Activated naive CD4-positive, alpha-beta T cell (primary cell): ENCODE measurements at places on chromosomes 6 and 20.

GRCh38 chr6:150932996-150933395, 67.5 kb downstream of the MTHFD1L start:
- no peak for DNase-seq

- no peak for DNase-seq
Observed at GRCh38 chr20:58086763-58087561, 141.5 kb downstream of the ANKRD60 start.

GRCh38 chr20:50654904-50655303, 36.4 kb downstream of the RIPOR3 start:
- DNase-seq, result no peak

DNA sequence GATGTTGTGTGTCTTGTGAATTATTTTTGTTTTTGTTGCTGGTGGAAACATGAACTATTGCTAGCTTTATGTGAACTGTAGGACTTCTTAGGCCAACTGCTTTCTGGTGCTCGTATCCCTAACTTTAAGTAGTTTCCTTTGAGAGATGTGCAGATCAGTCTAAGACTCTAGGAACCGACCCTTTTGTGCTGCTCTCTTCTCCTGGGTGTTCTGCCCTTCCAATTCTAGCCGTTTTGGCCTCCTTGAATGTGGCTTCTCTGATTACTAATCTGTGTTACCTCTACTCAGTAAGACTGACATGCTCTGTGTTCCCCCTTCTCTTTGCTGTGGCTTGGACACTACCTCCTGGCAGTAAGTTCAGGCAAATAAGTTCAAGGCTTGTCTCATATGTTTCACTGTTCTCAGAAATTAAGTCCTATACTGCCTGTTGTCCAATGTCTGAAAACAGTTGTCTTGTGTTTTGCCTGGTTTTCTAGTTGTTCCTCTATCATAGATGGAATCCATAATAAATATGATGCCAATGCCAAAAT, 58.0 kb downstream of the FOXO3 start:
- no peak for DNase-seq

DNA sequence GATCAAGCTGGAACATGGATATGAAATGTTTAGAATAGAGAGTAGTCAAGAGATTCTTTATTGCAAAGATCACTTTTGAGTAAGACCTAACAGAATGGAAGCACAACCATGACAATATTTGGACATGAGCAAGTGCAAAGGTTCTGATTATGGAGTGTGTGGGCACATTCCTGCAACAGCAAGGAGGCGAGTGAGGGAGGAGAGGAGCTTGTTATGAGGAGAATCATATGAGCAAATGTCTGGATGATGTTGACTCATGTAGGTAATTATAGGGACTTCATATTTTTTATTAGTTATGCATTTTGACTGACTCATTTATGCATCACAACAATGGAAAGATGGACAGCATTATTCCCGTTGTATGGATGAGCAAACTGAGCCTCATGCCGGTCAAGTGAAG, 100.8 kb upstream of the SLC35B3 start:
- DNase-seq, result no peak

GRCh38 chr20:9517297-9518162, 3.1 kb downstream of the LAMP5 start:
- DNase-seq, result no peak

DNA sequence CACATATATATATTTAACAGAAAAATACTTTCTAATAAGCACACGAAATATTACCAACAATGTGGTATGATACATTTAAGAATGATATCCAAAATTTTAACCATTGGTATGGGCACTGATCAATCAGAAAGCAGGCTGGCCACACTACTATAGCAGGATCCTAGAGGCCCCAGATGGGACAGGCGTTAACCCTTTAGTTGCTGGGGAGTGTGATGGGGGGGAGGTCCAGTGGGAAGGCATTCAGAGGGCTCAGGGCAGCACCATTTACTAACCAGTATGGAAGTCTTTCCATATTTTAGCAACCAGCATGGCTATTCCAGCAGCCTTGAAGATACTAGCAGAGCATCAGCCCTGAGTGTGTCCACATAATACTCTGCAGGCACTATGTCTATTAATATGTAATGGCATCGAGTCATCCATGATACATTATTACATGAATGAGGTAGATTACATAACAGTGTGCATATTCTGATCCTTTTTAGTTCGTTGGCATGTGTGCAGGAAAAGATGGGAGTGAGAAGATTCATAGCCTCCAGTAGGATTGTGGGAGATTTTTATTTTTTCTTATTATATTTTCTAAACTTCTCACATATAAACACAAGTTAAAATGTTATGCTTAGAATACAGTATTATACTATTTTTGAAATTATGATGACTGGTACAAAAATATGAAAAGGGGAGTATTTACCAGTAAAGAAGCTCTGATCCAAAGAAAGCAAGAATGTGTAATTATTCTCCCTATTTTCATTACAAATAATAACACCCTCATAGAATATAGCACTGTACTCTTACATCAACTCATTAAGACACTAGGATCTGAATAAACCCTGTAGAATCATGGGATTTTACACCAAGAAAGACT, 78.9 kb downstream of the FAM217A start:
- DNase-seq, result no peak

DNA sequence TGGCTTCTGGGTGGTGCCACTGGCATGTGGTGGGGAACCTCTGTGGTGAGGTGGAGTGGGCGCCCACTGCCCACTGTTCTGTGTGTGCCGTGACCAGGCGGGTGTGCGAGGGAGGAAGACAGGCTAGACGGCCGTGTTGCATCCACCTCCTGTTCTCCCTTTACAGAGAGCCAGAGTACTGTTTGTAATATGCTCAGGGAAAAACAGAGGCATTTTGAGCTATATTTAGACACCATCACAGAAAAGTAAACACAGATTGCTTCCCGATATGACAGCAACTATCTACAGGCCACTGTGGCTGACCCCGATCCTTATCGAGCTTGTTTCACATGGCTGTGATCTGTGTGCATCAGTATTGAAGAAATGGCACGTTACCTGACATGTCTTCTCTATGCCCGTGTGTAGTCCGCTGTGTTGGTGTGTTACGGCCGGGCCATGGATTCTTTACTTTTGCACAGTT, 45.6 kb downstream of the ARID1B start:
- no peak for DNase-seq

- no peak for DNase-seq
Observed at GRCh38 chr20:6703047-6703446, 64.4 kb upstream of the BMP2 start.

- no peak for DNase-seq
Observed at GRCh38 chr6:39076623-39077535, 28.3 kb downstream of the GLP1R start.

- DNase-seq, result no peak
Observed at GRCh38 chr6:135329851-135330803, 149.0 kb downstream of the MYB start.
